GM04504 (cell line): ENCODE measurements at places on chromosomes 5 and 9.
A peak's percentile ranks its signal among the peaks of the same experiment; 100 is the strongest.

GRCh38 chr5:98415663-98416062, 357.8 kb upstream of the RGMB start:
- DNase-seq, result no peak

- DNase-seq, result no peak
These were observed 13.8 kb upstream of the COL15A1 start for GRCh38 chr9:98929895-98930341.

DNA sequence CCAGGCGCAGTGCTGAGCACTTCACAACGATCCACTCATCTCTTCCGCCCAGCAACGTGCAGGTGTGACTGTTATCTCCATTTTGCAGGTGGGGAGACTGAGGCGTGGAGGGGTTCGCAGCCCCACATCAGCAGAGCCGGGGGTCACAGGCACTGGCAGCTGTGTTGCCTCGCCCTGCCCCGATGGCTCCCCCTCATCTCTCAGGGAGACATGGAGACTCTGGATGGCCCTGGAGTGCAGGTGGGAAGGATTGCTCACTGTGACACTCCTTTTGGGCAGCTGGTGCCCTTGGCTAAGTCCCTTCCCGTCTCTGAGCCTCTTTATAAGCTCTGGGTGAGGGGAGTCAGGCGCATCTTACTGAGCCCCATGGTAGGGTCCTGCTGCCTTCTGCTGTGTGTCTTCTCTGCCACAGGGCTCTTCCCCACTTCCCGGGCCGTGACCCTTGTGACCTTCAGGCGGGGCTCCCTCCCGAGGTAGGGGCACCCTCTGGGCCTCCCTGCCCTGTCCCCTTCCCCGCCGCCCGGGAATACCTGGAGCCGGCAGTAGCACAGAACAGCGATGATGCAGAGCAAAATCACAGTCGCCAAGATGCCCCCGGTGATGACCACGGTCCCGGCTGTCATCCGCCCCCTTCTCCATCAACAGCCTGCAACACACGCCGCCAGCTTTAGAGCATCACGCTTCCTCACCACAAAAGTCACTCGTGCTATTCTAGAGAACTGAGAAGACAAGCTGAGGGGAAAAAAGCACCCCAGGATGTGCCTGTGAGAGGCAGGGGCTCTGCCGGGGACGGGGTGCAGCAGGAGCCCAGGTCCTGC, 29.4 kb downstream of the FAM163B start:
- no peak for DNase-seq

DNA sequence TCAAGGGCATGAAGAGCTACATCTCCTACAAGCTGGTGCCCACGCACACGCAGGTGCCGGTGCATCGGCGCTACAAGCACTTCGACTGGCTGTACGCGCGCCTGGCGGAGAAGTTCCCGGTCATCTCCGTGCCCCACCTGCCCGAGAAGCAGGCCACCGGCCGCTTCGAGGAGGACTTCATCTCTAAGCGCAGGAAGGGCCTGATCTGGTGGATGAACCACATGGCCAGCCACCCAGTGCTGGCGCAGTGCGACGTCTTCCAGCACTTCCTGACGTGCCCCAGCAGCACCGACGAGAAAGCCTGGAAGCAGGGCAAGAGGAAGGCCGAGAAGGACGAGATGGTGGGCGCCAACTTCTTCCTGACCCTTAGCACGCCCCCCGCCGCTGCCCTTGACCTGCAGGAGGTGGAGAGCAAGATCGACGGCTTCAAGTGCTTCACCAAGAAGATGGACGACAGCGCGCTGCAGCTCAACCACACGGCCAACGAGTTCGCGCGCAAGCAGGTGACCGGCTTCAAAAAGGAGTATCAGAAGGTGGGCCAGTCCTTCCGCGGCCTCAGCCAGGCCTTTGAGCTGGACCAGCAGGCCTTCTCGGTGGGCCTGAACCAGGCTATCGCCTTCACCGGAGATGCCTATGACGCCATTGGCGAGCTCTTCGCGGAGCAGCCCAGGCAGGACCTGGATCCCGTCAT, 1.4 kb downstream of the SNX18 start:
- no peak for DNase-seq

DNA sequence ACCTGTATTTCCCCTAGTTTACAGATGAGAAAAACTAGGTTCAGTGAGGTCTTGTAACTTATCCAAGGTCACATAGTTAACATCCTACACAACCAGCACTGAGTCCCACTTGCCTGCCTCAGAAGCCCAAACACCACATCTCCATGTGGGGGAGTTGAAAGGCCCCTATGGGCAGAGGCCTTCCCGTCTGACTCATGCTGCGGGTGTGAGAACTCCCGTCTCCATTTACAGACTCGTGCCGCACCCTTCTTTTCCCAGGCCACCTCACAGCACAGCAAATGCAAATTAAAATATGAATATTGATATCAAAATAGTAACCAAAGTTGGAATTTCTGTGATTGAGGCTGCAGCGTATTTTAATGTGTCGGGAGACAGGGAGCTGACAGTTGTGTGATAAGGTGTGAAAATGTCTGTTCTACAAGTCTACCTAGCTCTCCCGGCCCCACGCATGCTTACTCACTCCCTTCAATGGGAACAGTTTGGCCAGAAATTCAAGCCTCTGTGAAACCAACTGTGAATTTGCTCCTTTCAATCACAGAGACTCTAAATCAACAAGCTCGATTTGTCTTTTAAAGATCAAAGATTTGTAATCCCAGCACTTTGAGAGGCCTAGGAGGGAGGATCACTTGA, 90.1 kb downstream of the CRB2 start:
- DNase-seq, result no peak

GRCh38 chr9:15873573-15874177, 320.8 kb downstream of the CCDC171 start:
- DNase-seq, result peak; percentile 18

DNA sequence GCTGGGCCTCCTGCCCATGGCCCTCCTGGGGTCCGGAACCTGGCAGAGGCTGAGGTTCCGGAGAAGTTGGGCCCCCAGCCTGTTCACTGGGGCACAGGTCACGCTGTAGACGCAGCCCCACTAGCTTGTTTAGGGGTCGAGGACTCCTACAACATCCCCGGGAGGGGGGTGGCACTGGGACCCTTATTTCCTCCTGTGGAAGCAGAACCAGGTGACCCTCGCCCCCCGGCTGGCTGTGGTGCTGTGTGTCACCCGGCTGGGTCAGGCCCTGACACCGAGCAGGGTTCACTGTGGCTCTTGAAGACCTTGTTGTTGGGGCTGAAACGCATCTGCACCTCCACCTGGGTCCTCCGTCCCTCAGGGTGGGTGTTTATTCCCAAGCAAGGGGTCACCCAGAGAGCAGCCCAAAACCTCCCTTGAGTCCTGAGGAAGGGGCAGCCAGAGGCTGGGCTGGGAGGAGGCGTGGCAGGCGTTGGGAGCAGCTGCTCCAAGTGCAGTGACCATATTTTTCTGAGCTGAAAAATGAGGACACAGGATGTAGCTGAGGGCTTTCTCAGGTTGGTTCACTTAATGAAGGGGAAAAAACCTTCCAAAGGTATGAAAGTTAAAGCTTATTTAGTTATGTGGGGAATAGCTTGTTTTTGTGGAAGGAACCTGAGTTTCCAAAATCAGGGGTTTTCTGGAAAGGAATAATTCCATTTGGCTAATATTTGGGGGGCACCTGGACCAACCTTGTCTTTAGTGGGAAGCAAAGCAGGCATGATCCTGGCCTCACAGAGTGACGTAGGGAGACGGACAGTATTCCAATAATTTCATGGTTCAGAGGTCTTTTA, 164.7 kb upstream of the IER5L start:
- no peak for DNase-seq

GRCh38 chr9:15761551-15761950, 208.7 kb downstream of the CCDC171 start:
- no peak for DNase-seq

DNA sequence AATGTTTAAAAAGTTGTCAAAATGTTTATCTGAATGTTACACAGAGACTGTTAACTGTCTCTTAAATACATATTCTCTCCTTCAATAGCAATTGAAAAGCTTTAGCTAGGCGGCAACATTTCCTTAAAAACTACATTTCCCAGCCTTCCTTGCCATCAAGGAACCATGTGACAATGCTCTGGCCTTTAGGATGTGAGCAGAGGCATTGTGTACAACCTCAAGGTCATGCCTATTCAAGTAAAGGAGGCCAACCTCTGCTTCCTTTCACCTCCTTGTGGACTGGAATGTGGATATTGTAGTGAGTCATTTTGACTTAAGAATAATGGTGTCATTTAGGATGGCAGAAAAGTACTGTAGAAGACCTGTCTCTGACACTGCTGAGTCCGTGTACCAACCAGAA, 23.7 kb upstream of the MROH2B start:
- DNase-seq, result no peak

DNA sequence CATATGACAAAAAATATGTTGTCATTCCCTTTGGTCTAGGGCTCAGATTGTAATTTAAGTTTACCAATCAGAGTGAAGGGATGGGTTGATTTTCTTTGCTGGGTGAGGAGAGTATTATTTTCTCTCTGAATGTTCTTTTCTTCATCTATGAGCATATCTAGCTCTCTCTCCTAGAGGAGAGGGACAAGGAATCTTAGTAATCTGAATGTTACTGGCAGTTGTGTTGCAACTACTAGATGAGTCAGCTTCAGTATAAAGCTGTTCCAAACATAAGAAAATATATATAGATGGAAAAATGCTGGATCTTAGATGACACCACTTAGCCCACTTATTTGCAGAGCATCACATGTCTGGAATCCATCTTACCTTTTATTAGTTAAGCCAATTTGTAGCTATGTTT, 259.3 kb downstream of the TUSC1 start:
- no peak for DNase-seq

DNA sequence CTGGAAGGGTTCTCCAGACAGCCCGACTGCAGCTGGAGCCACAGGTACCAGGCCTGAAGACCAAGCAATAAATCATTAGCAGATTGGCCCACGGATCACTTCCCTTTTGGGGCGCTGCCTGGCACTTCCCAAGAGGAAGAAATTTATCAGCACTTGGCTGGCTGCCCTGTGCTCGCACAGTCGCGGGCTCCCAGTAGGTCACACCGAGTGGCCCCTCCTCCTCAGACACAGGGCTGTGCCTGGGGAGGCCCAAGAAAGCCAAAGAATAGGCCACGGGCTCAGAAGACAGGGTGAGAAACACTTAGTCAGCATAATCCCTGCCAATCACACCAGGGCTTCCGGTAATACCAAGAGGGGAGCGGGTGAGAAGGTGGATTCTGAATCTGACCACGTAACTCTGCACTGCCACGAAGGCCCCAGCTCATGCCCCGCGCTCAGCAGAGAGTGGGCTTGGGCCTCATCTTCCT, 115.7 kb upstream of the MSX2 start:
- DNase-seq, result no peak

- no peak for DNase-seq
These were observed 22.9 kb upstream of the HMGCS1 start for GRCh38 chr5:43336159-43336558.

DNA sequence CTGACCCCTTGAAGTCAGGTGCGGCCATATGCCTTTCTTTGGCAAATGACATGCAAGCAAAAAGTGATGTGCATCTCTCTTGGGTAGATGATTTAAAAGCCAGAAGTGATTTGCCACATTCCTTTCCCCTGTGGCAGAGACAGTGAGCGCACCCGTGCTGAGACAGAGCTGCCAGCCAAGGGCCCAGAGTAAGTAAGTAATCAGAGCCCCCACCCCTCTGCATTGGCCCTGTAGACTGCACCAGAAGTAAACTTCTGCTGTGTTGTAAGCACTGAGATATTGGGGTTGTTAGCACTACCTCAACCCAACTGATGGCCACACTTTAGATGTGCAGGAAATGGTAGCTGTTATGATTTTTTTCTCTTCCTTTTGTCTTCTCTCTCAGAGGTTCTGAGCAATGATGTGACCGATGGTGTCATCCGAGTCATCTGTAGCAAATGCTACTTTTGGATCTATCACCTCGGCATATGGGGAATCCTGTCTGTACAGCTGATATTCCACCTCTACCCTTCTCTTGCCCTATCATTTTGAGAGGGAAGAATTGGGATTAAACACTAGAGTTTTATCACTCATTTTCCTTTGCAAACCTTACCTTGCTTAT, 58.0 kb downstream of the DOCK2 start:
- no peak for DNase-seq

GRCh38 chr9:89621031-89621430, 16.2 kb downstream of the GADD45G start:
- DNase-seq, result no peak

DNA sequence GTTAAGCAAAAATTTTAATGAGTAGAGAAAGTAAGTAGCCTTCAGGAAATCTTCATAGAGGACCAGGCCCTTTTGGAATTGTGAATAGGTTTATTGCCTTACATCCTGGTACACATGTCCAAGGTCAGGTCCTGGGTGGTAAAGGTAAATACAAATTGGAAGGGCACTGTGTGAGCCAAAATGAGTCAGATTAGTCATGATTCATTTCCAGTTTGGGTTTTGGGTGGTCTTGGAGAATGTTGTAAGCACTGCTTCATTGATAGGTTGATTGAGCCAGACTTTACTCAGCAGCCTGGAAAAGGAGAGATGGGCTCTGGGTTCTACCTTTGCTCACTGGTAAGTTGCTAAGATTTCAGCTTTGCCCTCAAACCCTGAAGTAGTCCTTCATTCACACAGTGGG, 82.5 kb upstream of the ZNF169 start:
- DNase-seq, result no peak

DNA sequence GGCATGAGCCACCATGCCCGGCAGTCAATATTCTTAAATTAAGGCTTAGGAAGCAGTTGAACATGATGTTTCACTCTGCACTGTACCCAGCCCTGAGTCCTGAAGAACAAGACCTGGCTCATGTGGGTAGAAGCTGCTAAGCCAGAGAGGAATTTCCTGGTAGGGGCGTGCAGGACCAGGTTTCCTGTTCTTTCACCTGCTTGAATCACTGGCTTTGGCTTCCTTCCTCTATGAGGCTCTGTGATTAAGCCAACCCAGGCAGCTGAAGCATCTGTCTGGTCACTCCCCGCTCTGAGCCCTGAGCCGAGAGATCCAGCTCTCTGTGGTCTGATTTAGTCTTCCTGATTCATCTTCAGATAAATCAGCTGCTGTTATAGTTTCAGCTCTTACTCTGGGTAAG, 29.1 kb downstream of the CFAP77 start:
- no peak for DNase-seq

- no peak for DNase-seq
These were observed 16.7 kb downstream of the PIK3R1 start for GRCh38 chr5:68232277-68232676.
